ENCODE measurements at places on chromosomes 3 and 15. TPM values are rescaled to one million over a fixed set of nuclear protein-coding genes. Genes with fewer than 3 reads are reported as not detected.

- no peak for DNase-seq
- peaks cover 25% of the 10 kb centered on the region for H3K4me1 ChIP-seq
- H3K27me3 ChIP-seq: no peaks in the 10 kb centered on the region
- H3K36me3 ChIP-seq: no peaks in the 10 kb centered on the region
These were observed 54.3 kb upstream of the SNRPA1 start for GRCh38 chr15:101349047-101349951.

CRABP1 gene
- not detected for total RNA-seq

GRCh38 chr3:98732286-98733052 lies 30.7 kb upstream of the ST3GAL6 start:
- no peaks in the 10 kb centered on the region for H3K36me3 ChIP-seq
- peak overlapping the region; percentile 90 for H3K27ac ChIP-seq
- H3K4me3 ChIP-seq: peak overlapping the region; percentile 92
- DNase-seq: peak; percentile 59
- H3K27me3 ChIP-seq: no peaks in the 10 kb centered on the region
- peaks cover 34% of the 10 kb centered on the region for H3K4me1 ChIP-seq

DNA sequence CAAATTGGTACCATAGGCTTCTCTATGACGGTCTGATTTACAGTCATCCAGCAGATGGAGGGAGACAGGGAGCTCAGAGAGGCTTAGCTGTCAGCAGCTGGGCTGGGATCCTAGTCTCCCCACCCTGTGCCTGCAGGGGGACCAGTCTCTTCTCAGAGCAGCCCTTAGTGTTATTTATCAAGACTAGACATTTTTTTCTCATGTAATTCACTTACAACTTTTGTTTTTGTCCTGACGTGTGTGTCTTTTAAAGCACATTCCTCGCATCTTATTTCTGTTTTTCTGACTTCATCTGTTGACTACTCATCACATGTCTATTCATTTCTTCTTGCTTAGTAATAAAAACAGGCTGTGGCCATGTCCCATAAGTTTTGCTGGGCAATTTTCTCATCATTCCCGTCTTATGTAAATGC lies 116.1 kb downstream of the KLF13 start:
- H3K36me3 ChIP-seq: no peaks in the 10 kb centered on the region
- H3K4me1 ChIP-seq: peaks cover 50% of the 10 kb centered on the region
- H3K4me3 ChIP-seq: no peak overlapping the region
- no peaks in the 10 kb centered on the region for H3K27me3 ChIP-seq
- peak overlapping the region; percentile 45 for H3K27ac ChIP-seq
- no peak for DNase-seq

GRCh38 chr15:71997691-71998090 lies 120.3 kb downstream of the MYO9A start:
- no peaks in the 10 kb centered on the region for H3K4me1 ChIP-seq
- DNase-seq: no peak
- no peak overlapping the region for H3K4me3 ChIP-seq
- H3K27ac ChIP-seq: no peak overlapping the region

LRRC34 gene
- 1.3 TPM for total RNA-seq

GRCh38 chr15:56537881-56538280 lies 72.9 kb upstream of the MNS1 start:
- H3K4me3 ChIP-seq: no peak overlapping the region
- H3K4me1 ChIP-seq: no peaks in the 10 kb centered on the region
- no peak overlapping the region for H3K27ac ChIP-seq

GRCh38 chr3:24496529-24497482 lies 2.2 kb upstream of the THRB start:
- H3K36me3 ChIP-seq: no peaks in the 10 kb centered on the region
- peaks cover 52% of the 10 kb centered on the region for H3K27me3 ChIP-seq
- peak; percentile 76 for DNase-seq
- no peak overlapping the region for H3K4me3 ChIP-seq
- H3K27ac ChIP-seq: peak overlapping the region; percentile 95

DNA sequence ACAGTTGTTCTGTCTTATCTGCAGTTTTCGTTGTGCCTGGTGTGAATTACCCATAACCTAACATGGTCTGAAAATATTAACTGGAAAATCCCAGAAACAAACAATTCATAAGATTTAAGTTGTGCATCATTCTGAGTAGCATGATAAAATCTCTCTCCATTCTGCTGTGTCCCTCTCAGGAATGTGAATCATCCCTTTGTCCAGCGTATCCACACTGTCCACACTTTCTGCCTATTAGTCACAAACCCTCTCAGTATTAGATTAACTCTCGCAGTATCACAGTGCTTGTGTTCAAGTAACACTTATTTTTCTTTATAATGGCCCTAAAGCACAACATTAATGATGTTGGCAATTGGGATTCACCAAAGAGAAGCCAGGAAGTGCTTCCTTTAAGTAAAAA lies 203.2 kb downstream of the CGGBP1 start:
- no peak overlapping the region for H3K27ac ChIP-seq
- no peak overlapping the region for H3K4me3 ChIP-seq
- H3K4me1 ChIP-seq: no peaks in the 10 kb centered on the region
- no peak for DNase-seq

TPRG1 gene
- 1.8 TPM for total RNA-seq

GRCh38 chr15:25241241-25241801 lies 197.5 kb downstream of the UBE3A start:
- H3K27ac ChIP-seq: no peak overlapping the region
- no peaks in the 10 kb centered on the region for H3K36me3 ChIP-seq
- DNase-seq: no peak
- no peaks in the 10 kb centered on the region for H3K4me1 ChIP-seq
- H3K4me3 ChIP-seq: no peak overlapping the region

GRCh38 chr3:37670961-37671483 lies 190.7 kb upstream of the CTDSPL start:
- H3K4me3 ChIP-seq: no peak overlapping the region
- H3K27me3 ChIP-seq: no peaks in the 10 kb centered on the region
- no peaks in the 10 kb centered on the region for H3K36me3 ChIP-seq
- H3K27ac ChIP-seq: no peak overlapping the region
- DNase-seq: no peak

DNA sequence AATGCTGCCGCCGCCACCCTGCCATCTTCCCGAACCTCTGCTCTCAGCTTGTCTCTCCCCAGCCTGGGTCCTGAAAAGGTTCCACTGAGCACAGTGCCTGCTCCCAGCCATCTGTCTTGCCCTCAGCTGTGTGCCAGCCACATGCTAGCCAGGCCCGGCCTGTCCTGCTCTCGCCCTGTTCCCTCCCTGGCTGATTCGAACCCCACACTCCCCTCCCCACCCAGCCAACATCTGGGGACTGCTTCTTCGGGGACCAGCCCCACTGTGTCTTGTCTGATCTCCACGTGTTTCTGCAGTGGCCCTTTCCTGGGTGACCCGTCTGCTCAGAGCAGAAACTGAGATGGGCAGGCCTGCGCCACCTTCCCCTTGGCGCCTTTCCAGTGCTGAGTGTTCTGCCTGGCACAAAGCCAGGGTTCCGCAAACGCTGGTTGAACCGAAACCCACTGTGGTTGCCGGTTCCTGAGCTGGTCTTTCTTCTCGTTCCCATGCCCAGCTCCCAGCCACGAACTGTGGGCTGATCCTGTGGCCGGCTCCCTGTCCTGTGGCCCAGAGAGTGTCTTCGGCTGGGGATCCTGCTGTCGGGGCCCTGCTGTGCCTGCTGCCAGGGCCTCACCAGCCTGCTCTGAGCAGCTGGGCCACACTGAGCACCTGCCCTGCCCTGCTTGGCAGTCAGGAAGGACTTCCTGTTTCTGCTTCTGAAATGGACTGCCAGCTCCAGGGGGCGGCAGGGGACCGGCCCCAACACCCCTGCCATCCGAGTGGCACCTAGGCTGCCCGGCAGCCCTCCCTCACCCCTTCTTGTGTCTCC lies 62.7 kb upstream of the KLF13 start:
- peak; percentile 78 for DNase-seq
- H3K27ac ChIP-seq: peak overlapping the region; percentile 91
- no peaks in the 10 kb centered on the region for H3K36me3 ChIP-seq
- peaks cover 3% of the 10 kb centered on the region for H3K4me1 ChIP-seq

DNA sequence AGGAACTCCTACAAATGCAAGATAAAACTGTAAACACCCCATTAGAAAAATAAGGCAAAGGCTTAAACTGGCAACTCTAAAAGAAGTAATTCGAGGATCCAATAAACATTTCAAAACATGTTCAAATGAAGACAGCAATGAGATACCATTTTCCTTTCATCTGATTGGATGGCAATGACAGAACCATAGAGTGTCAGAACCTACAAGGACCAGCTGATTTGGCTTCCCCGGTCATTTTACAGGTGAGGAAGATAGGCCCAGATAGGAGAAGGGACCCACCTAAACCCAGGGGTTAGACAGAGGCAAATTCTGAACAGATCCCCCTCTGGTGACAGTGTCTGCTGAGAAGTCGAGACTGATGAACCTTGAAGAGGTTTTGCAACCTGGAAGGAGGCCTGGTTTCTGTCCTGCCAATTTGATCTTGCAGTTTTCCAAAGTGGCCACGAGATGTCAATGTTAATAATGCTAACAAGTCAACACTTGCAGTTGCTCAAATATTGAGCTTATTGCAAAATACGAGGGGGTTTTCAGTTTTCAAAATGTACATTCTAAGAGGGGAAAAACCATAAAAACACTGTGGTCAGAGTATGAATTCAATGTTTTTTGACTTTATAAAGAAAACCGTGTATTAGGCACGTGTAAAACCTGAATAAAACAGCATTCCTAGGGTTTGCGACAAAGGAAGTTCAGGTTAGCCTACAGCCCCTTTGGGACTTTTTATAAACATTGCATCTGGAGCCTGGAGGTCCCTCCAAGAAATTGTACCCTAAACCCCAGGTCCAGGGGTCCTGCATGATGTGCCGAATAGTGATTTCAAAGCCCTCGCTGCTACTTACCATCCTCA lies 21.5 kb downstream of the CFAP161 start:
- H3K27ac ChIP-seq: no peak overlapping the region
- no peak for DNase-seq
- H3K4me3 ChIP-seq: no peak overlapping the region
- no peaks in the 10 kb centered on the region for H3K36me3 ChIP-seq

DNA sequence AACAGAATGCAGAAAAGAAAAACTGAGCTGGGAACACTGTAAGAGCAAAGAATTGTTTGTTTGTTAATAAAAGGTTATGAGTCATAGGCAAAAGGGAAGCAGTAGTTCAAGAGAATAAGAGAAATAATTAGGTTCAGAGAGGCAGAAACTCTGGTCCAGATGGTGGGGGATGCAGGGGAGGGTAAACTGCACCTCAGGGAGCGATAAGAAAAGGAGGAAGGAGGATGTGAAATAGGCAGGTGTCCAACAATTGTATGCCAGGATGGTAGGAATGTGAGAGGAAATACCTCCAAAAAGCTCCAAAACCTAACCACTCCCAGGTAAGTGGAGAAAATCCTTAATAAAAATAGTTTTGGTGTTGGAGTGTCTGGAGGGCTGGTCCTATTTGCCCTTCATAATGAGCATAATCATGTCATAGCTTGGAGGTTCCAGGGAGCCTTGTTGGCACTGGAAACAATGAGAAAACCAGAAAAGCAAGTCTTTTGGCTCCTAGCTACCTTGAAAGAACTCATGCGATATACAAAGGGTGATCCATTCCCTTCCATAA lies 405.4 kb upstream of the TBL1XR1 start:
- H3K27ac ChIP-seq: no peak overlapping the region
- H3K4me1 ChIP-seq: peaks cover 13% of the 10 kb centered on the region
- no peak for DNase-seq
- H3K27me3 ChIP-seq: no peaks in the 10 kb centered on the region

THBS1 gene
- 115 TPM for total RNA-seq

DNA sequence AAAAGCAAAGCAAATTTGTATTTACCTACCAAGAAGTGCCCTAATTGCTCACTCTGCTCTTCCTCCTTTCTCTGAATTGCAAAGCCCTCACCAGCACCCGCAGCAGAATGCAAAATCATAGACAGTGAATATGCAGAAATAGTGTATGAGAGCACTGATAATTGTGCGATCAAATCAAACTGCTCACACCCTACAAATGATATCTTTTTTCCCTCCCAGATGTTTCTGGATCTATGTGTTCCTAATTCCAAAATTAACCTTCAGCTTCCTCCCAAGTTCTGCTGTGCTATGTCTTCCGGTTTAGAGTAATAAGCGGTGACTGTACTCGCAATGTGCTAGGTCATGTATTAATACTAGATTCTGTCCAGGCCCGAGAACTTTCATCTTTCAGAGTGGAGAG lies 3.4 kb downstream of the GHSR start:
- no peaks in the 10 kb centered on the region for H3K36me3 ChIP-seq
- H3K4me1 ChIP-seq: peaks cover 4% of the 10 kb centered on the region
- H3K27ac ChIP-seq: no peak overlapping the region
- peaks cover 56% of the 10 kb centered on the region for H3K27me3 ChIP-seq

GRCh38 chr3:46097691-46098241 lies 70.5 kb upstream of the XCR1 start:
- H3K36me3 ChIP-seq: no peaks in the 10 kb centered on the region
- peak overlapping the region; percentile 78 for H3K27ac ChIP-seq
- H3K4me1 ChIP-seq: peaks cover 4% of the 10 kb centered on the region
- no peak overlapping the region for H3K4me3 ChIP-seq

- peaks cover 7% of the 10 kb centered on the region for H3K4me1 ChIP-seq
- H3K27me3 ChIP-seq: no peaks in the 10 kb centered on the region
- H3K36me3 ChIP-seq: no peaks in the 10 kb centered on the region
- no peak overlapping the region for H3K4me3 ChIP-seq
- H3K27ac ChIP-seq: no peak overlapping the region
These were observed 34.5 kb upstream of the RPN1 start for GRCh38 chr3:128684986-128685726.

GRCh38 chr15:75213768-75214221 lies 12.1 kb downstream of the C15orf39 start:
- H3K4me3 ChIP-seq: no peak overlapping the region
- no peaks in the 10 kb centered on the region for H3K27me3 ChIP-seq
- no peak for DNase-seq
- peaks cover 24% of the 10 kb centered on the region for H3K4me1 ChIP-seq

Data from heart right ventricle (tissue), 16 donors.